ENCODE measurements at places on chromosomes 3 and 15.

GRCh38 chr15:80246425-80246894 is 5.6 kb downstream of the CTXND1 start:
- DNase-seq = no peak

- DNase-seq = no peak
Measured at GRCh38 chr3:124619887-124620599, 110.2 kb upstream of the UMPS start.

GRCh38 chr3:118980832-118981231 is 53.8 kb downstream of the IGSF11 start:
- DNase-seq = no peak

GRCh38 chr15:57580428-57580827 is 11.3 kb upstream of the MYZAP start:
- DNase-seq = no peak

DNA sequence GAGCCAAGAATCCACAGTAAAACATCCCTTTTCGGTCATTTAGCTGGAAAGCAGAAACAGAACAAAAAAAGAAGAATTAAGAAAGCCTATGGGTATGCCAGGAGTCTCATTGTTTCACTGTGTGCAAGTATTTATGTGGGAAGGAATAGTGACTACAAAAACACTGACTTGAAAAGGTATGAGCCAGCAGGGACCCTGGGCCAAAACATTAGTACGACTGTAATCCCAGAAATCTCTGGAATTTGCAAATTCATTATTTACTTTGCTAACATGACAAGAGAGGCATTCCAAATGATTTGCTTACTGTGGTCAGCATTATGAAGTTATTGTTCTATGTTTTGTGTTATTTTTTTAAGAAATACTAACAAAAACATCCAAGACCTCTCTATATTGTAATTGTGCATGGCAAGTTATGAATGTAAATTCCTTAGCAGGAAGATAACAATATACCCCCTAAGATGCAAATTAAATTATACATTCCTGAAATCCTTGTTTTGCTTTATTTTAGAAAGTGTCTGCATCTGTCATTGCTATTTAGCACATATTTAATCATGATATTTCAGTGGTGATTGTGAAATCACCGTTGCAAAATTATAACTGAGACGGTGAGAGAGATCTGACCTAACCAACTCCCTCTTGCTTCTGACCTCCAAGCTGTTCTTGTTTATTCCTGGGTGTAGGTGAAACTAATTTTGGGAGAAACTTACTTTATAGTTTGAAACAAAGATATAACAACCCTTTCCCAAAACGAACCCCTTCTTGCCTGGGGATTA is 299.2 kb downstream of the ZPLD1 start:
- no peak for DNase-seq

DNA sequence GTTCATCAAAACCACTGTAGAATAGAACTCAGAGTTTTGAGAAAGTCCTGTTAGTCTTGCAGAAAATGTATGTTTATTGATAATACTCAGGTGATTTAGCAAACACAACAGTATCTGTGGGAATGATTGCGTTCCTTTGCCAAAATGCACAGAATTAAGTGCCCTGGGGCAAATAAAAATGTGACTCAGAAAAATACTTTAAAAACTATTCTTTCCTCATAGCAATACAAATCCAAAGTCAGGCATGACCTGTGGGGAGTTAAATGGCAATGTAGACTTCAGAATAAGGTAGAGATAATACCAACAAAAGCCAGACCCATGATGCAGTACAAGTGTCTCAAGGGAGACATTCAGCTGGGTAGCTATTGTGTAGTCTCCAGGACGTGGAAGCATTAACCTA is 72.3 kb upstream of the SNTN start:
- DNase-seq = peak; percentile 4

GRCh38 chr3:162302983-162303624 is 806.5 kb downstream of the OTOL1 start:
- no peak for DNase-seq

DNA sequence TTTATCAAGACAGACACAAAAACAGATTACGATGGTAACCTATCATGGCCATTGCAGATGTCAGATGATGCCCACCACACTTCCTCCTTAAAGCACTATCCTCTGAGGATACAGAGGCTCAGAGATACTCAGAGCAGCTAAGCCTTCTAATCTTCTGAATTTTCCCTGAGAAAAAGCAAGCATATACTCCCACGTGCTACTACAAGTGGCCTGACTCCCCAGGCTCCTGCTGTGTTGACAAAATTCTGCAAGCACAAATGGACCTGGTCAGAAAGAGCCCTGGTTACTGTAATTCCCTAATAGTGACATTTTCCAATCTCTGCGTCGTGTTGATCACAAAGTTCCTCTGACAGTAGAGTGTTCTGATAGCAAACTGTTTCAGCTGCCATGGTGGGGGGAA is 207.1 kb downstream of the KCNMB2 start:
- DNase-seq = no peak

- DNase-seq = no peak
Measured at GRCh38 chr15:101539492-101539891, 50.0 kb upstream of the PCSK6 start.

GRCh38 chr3:11118181-11118682 is 36.1 kb upstream of the HRH1 start:
- no peak for DNase-seq

DNA sequence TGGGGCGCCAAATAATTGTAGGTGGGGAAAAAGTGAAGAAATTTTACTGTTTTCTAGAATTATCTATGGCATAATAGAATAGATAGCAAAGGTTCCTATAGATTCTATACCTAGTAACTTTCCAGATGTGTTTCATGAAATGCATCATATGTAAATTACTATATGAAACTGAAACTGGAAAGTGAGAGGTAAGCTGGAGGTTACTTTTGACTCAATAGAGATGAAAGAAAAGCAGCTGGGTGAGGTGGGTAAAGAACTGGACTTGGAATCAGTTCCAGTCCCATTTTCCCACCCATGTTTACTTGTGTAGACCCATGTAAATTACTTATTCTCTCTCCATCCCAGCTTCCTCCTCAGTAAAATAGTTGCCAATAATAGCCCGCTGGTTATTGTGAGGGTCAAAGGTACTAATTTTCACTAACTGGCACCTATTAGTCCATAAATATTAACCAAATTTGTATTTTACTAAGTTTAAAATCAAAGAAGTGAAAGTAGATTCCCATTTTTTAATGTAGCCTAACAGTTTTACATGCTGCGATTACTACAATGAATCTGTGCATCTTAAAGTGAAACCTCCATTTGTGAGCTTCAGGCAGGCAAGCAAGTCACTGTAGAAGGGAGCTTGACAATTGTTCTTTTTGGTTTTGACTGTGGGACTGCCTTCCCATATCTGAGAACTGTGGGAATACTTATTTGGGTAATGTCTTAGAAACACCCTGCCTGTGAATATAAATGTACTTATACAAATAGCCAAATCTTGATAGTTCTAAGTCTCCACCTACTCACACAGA is 312.1 kb downstream of the SLC9A9 start:
- DNase-seq = no peak

DNA sequence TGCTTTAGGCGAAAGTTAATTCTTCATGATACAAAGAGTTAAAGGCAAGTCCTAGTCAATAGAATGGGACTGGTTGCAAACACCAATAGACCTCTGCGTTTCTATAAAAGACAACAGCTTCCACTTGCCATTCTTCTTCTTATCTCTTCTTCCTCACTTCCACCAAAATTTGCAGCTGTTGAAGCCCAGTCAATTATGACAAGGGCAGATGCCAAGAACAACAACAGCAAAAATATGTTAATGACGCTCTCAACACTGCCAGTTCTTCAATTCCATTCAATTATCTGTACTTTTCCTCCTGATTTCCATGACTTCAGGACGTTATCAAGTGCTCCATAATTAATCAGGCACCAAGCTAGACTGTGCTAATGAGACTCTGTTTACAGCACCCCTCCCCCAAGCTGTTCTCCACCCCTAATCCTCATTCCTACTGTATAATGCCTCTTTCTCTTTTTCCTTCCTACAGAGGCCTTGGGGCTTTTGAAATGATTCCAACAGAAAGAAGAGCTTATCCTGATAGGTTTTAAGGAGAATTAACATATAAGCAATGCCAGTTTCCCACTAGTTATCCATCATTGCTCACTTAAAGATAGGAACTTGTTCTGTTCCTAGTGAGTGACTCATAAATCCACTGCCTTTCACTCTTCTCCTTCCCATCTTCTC is 1160.5 kb downstream of the IGSF11 start:
- DNase-seq = no peak

DNA sequence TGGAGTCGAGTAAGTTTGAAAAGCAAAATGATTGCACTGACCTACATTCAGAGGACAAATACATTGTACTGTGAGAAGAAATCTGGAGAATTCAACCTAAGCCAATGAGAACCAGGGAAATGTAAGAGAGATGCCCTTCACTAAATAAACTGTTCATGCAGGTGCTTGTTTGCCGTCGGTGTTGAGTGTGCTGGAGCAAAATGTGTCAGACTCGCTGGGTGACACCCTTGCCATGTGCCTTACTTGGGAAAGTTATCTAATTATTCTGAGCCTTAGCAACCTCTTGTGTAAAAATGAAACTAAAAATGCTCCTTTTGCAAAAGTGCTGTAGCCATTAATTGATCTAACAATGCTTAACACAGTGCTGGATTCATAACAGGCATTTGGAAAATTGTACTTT is 140.4 kb downstream of the GABRB3 start:
- no peak for DNase-seq

DNA sequence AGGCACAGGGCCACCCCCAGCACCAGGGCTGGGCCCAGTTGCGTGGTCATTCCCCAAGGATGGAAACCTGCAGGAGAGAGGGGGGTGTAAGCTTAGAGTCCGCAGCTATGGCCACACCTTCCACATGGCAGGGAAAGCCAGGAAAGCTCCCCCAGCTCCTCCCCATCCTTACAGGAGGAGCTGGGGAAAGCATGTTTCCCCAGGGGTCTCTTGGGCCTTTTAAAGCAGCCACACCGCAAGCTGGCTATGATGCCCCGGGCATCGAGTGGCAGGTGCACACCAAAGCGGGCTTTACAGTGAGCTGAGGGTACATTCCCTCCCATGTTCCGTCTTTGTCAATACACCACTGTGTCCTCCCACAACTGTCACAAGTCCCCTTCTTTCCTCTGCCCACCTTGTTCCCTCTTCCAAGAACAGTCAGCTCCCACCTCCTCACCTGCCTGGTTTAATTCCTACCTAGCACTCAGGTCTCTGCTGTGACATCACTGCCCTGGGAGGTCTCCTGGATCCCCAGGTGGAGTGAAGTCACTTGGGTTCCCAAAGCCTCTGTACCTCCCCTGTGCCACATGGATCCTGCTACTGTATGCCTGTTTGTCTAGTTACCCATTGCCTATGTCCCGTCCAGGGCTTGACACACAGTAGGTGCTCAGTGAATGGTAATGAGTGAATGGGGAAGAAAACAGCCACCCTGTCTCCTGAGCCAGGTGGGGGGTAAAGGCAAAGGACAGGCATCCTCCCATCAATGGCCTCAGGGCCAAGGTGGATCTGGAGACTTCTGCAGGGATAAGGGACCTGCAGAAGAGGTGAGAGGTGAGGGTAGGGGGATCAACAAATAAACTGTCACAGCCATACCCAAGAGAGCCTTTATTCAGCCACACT is 3.4 kb downstream of the HYAL3 start:
- DNase-seq = no peak

DNA sequence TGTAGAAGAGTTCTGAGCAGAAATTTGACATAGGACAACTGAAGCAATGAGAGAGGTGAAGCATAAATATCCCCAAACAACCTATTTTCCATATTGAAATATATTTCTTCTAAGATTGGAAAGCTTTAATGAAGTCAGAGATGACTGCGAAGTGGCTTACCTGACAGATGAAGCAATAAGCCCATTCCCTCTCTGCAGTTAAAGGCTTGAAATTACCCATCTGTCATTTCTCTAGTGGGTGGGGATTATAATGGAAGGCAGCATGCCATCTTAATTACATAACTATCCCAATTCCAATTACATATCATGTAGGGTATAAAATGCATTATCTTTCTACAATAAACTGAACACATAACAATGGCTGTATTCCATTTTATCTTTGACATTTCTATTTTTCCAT is 1070.5 kb downstream of the SI start:
- DNase-seq = no peak

DNA sequence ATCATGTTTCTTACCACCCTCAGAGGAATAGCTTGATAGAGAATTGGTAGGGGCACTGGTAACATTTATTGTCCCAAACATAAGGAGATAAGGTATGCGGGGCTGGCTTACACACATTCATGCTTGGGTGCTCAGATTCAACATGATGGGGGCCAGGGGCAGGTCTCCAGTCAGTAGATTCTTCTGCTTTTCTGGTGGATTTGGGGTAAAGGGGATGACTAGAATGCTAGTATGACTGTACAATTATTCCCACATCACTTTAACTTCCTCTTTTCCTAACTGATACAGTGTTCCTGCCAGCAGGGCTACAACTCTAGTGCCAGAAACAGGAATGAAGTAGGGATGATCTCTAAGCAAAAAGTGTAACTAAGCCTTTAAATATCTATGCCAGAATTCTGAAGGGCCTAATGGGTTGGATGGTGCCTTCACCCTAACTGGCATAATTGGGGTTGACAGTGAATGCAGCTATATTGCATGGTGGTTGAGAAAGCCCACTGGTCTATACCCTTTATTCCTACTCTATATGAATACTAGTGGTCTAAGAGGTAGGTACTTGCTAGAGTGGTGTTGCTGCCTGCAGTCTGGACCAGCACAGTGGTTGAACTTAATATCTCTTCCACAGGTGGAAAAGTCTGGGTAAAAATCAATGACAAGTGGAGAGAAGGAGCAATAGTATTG is 117.4 kb downstream of the IL12A start:
- no peak for DNase-seq

DNA sequence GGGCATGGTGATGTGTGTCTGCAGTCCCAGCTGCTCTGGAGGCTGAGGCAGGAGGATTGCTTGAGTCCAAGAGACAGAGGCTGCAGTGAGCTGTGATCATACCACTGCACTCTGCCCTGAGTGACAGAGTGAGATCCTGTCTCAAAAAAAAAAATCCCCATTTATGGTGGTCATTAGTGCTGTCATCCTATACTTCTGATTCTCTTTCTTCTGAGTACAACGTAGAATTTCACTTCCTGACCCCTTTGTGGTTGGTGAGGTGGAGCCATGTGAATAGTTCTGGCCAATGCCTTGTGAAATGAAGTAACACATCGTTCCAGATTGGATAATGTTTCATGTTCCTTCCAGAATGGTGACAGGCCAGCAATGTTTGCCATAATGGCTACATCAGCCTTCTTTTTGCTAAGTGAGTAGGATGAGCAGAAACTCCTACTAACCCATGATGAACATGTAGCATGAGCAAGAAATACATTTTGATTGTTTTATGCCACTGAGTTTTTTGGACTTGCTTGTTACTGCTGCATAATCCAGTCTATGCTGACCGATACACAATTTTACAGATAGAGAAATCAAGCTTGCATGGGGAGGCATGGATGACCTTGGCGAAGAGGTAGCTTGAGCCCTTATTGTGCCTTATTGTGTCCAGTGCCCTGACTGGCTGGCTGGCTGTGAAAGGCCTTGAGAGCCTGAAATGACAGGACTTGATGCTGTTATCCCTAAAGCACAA is 30.9 kb upstream of the TLE3 start:
- DNase-seq = no peak

DNA sequence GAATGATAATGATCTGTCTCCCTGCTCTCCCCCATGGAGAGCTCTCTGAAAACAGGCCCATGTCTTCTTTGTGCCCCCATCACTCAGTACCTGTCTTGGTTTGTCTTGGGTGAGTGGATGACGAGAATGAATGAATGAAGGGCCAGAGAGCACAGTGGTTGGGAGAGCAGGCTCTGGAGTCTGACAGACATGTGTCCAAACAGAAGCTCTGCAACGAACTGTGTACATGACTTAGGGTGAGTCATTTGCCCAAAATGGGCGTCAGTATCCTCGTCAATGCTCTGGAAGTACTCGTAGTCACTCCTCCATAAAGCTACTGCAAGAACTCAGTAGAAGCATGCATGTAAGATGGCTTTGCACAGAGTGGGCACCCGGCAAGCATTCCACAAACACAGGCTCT is 170.2 kb upstream of the TLE3 start:
- no peak for DNase-seq
